Vagina (tissue), 2 donors: ENCODE measurements at places on chromosomes 6 and 20. TPM values are rescaled to one million over a fixed set of nuclear protein-coding genes. Genes with fewer than 3 reads are reported as not detected.

GRCh38 chr6:40398034-40398691 is 189.0 kb downstream of the LRFN2 start:
- DNase-seq = no peak

SERPINB1 gene
- total RNA-seq = 38.1 TPM

PSORS1C2 gene
- total RNA-seq = not detected

- no peak for DNase-seq
These were observed 198.5 kb downstream of the PREX1 start for GRCh38 chr20:48629069-48629959.

HCK gene
- total RNA-seq = 10.1 TPM

GRCh38 chr6:27865850-27866356 is 46.3 kb downstream of the OR2B2 start:
- DNase-seq = no peak

GRCh38 chr6:46453216-46453615 is 38.0 kb downstream of the RCAN2 start:
- no peak for DNase-seq

GRCh38 chr20:45359406-45360148 is 3.4 kb upstream of the SYS1 start:
- DNase-seq = no peak

- DNase-seq = no peak
These were observed 35.1 kb downstream of the RBM38 start for GRCh38 chr20:57426271-57426689.

OPN5 gene
- total RNA-seq = not detected

GRCh38 chr20:63325554-63326313 is 32.7 kb downstream of the COL20A1 start:
- no peak for DNase-seq

- DNase-seq = no peak
These were observed 14.6 kb downstream of the MYH7B start for GRCh38 chr20:34970193-34970840.

- no peak for DNase-seq
These were observed 48.9 kb downstream of the ANKRD60 start for GRCh38 chr20:58179432-58180099.

DNA sequence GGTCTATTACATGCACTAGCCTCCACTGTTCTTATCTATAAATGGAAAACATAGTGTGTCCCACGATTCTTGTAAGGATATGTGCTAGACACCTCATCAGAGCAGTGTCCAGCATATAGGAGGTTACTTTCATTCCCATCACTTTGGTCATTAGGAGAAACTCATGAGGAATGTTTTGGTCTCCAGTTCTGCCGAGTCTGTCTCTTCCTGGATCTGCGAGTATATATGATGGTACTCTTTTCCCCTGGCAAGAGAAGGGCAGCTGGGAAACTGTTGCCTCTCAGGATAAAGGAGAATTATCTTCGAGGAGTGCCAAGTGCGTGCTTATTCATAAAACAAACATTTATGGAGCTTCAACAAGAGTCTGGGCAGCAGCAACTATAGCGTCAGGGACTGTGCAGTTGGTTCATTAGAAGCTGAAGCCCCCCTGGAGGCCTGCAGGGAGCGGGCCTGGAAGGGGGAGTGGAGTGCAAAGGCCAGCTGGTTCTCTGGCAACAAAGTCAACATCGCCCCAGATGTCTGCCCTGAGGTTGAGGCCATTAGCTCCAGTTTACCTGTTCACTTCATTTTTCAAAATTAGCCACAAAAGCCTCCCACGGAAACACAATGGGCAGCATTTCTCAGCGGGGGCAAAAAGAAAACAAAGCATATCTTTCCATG is 811.9 kb downstream of the MAFB start:
- no peak for DNase-seq

DNA sequence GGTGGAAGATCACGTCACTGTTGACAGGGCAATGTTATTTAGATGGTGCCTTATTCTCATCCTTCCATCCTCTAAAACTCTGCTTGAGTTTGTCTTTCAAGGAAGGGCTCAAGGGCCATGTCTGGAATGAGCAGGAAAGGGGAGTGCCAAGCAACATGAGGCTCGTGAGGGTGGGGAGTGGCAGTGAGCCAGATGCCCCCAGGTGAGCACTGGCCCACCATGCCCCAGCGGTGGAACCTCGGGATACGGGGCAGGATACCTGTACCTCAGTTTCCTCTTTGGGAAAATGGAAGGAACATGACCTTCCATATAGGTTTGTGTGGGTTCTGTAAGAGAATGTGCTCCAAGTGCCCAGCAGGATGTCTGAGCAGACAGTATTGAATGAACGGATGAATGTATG is 337.4 kb downstream of the TAF4 start:
- DNase-seq = no peak

DNA sequence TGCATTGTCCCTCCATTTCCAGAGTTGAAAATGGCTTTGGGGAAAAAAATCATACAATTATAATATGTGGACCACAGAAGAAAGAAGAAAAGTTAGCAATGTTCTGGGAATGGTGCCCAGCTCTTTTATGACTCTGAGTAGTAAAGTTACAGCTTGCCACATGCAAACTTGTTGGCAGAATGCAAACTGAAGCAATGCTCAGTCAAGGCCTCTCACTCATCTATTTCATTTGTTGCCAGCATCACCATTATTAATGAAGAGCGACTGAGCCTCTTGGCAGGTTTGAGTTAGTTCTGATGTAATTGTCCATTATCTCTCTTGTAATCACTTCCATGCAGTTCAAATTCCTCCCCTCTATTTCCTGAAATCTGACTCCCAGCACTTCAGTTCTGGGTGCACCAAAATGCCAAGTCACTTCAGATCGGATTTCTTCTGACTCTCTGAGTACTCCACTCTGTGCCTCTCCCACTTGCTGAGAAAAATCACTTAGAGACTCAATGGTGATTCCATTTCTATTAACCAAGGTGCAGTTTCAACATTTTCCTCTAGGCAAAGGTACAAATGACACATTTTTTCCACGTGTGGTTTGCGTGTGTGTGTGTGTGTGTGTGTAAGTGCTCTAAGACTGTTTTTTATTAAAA is 154.4 kb upstream of the STMND1 start:
- no peak for DNase-seq

DNA sequence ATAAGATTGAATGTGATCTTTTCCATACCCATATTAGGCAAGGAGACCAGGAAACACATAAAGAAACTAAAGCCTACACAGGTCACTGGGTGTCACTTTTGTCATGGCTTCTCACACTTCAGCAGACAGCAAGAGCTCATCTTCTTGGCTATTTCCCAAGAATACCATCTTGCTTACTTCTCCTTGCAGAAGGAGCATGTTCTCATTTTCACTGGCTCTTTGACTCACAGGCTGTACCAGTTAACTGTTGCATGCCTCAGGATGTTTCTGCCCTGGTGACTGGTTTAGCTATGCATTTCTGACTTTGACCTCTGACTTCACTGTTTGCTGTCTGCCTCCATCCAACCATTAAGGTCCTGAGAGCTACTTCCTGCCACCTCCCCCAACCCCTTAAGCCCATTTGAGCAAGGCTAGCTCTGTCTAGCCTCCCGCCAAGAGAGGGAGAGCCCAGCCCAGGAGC is 40.3 kb upstream of the OGFRL1 start:
- DNase-seq = no peak

DNA sequence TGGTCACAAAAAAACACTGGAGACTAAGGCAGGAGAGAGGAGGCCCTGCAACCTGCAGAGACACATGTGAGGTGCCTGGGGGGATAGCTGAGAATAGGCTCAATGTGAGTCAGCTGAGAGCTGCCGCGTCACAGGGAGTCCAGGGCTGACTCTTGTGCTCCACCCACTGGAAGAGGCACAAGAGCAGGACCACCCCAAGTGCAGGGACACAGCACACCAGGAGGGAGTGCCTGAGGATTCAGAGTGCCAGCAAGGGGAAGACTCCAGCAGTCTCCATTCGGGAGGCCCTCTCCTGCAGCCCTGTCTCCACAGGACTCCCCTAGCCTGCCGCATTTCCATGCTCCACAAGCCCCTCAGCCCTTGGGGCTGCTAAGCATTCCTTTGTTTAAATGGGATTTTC is 105.5 kb downstream of the HUS1B start:
- no peak for DNase-seq

DNA sequence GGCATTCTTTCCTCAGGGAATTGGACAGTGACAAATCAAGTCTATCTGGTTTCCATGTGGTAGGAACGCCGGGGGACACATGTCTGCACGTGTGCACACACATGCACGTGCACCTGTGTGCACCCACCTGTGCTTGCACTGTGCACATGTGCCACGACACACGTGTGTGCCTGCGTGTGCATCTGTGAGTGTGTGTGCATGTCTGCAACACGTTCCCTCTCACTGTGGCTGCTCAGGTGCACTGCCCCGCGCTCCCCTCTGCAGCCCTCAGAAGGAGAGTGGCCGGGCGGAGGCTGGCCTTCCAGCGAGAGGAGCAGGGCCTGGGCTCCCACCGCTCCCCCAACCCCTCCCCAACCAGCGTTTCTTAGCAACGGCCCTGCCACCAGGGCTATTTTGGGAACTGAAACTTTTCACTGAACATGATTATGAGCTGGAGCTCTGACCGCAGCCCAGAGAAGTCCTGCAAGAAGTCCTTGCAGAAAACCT is 147.8 kb downstream of the PHACTR3 start:
- no peak for DNase-seq

- DNase-seq = no peak
These were observed 1648.8 kb downstream of the GRIK2 start for GRCh38 chr6:103042336-103042735.

- DNase-seq = no peak
These were observed 70.5 kb downstream of the MOXD1 start for GRCh38 chr6:132330759-132331158.
